ENCODE measurements at places on chromosomes 12 and 14.
A peak's percentile ranks its signal among the peaks of the same experiment; 100 is the strongest.

DNA sequence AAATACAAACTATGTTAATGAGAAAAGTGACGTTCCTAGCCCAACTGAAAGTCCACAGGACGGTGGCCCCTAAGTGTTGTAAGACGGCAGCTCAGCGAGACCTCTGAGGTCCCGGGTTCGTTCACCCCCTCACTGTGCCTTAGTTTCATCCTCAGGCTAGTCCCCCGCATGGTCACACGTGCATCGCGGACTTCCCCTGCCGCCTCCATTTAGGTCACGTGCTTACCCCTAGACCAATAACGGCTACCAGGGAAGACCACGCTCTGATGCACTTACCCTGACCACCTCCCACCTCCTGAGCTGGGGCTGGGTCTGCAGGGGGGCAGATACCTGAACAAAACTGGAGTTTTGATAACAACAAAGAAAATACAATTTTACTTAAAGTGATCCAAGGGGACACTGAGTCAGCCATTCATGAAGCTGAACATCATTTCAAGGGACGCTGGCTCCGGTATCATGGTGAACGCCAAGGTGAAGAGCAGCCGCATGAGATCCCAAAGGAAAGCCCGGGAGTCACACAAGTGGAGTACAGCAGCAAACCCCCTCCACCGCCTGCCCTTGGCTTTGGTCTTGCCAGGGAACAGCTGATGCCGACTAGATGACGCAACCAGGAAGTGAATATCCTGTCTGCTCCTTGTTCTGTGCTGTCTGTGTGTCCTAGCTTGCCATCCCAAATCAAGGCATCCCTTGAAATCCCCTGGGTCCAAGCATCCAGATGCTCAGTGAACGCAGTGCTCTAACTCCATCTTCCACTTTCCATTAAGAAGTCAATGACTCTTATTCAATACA, 274.1 kb downstream of the PCNX1 start:
- no peak for DNase-seq

DNA sequence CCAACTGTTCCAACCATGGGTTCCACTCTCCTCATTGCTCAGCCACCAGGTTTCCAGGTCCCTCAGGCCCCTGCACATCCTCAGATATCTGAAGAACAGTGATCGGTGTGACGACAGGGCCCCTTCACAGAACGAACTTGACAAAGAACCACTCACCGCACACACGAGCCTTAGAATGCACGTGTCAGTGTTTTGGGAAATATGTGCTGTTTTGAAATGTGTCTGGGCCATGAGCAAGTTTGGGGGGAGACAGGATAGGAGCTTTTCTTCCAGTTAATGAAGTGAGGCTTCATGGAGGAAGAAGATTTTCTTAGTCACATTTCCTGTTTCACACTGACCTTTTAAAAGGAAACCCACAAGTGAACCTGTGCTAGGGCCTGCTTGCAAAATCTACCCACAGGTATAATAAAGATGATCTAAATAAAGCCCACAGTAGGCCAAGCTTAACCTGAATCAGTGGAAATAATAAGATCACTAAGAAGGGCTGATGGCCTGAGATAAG, 58.6 kb downstream of the ZFP36L1 start:
- DNase-seq: peak; percentile 33

- no peak for DNase-seq
These were observed 41.9 kb downstream of the STX2 start for GRCh38 chr12:130796985-130797686.

GRCh38 chr12:91249518-91250272, 67.1 kb upstream of the DCN start:
- DNase-seq: no peak

- peak; percentile 44 for DNase-seq
These were observed 73.0 kb downstream of the DNAI7 start for GRCh38 chr12:25121916-25122315.

- DNase-seq: peak; percentile 48
These were observed 27.8 kb upstream of the SLC38A2 start for GRCh38 chr12:46400406-46400805.

GRCh38 chr12:49244176-49244575, 20.7 kb upstream of the TUBA1C start:
- DNase-seq: peak; percentile 59

DNA sequence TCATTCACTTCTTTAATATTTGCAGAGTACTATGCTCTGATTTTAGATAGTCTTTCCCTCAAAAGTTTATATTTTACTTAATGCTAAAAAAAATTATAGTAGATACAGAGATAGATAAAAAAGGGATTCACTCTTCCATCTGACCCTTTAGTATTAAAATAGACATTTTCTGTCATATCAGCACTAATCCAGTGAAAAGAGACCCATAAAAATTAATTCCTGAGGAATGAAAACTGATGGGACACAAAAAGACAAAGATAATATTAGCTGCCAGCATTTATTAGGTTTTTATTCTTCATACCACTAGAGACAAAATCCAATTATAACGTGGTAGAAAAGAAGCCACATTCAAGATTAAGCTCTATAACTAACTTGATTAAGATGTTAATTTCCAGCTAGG, 45.3 kb downstream of the SOS2 start:
- no peak for DNase-seq

- no peak for DNase-seq
These were observed 58.4 kb downstream of the PTHLH start for GRCh38 chr12:27913999-27914614.

GRCh38 chr12:128276471-128276870, 9.5 kb downstream of the TMEM132C start:
- no peak for DNase-seq

DNA sequence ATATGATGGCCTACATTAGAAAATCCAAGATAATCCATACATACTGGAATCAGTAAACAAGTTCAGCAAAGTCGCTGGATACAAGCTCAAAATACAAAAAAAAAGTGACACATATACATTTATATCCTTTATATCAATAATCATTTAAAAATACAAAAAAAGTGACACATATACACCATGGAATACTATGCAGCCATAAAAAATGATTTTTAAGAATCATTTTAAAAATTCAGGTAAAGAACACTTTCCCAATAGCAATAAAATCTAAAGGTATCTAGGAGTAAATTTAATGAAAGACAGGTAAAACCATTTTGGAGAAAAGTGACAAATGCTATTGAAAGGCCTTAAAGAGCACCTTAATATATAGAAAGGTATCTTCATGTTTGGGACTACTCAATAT, 111.9 kb downstream of the NTN4 start:
- no peak for DNase-seq

- DNase-seq: no peak
These were observed 741.8 kb downstream of the TMEM121 start for GRCh38 chr14:106268013-106268727.

DNA sequence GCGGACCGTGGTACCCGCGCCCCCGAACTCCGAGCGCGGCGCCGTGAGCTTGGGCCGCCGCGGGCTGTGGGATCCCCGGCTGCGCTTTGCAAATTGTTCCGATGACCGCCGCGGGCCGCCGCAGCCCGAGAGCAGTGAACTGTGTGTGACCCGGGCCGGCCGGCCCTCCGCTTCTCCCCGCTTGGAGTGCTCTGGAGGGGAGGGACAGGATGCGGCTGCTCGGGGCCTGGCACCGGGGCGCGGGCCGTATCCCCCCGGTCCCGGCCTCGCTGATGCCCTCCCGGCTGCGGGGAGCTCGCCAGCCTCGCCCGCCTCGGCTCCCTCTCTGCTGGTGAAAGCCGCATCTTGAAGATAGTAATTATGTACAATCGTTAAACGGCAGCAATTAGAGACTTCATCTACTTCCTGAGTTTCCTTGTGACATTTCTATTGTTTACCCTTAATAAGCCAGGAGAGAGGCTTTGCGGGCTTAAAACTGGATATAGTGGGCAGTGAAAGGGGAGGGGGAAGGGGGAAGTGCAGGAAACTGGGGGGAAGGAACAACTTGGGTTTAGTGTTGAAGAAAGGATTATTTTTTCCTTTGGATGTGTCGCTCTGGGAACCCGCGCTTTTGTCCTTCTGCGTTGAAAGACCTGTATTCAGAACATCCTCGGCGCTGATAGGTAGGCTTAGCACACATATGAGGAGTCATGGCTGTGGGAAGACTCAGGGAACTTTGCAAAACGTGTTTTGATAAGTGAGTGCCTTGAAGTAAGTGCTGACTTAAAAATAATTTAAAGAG, 1.2 kb downstream of the PELI2 start:
- peak; percentile 19 for DNase-seq

DNA sequence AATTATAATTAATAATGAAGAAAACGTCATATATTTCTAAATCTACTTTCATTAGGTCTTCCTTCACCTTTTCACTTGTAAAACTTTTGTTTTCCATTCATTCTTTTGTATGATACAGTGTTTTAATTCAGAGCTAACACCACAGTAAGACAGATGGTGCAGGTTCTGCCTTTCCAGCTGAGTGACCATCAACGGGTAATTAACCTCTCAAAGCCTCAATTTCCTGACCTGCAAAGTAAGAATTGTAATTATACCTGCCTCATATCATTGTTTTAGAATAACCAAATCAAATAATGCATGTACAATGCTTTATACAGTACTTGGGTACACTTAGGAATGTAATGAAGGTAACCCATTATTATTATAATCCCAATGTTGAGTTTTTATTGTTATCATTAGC, 157.6 kb downstream of the FOXA1 start:
- no peak for DNase-seq

GRCh38 chr14:72213424-72213823, 281.2 kb downstream of the RGS6 start:
- DNase-seq: no peak

DNA sequence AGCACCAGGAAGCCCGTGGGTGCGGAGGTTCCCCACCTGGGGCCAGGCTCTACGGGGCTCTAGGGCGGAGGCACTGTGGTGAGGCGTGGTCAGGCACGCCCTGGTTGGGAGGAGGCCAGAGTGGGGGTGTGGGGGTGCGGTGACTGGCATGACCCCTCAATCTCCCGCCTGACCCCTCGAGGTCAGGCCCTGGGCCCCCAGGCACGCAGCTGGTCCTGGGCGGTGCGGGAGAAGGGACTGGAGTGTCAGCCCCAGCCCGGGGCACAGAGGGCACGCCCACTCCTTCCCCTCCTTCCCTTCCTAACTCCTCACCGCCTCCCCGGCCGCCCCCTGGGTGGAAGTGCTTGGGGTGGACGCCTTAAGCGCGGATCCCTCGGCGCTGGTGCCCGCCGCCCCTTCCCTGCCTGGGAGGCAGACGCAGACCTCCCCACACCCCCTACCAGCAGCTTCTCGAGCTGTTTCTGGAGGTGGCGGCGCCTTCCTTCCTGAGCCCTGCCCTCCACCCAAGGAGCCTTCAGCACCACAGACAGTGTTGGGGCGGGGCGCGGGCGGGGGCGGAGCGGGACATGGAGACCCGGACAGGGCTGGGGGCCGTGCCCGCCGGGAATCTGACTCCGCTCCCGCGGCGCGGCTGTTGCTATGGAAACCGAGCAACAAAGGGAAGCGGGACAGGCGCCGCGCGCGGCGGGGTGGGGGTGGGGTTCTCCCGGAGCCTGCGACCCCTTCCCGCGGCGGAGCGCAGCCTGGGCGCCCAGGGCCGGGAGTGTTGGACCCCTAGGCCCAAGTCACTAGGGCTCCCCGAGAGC, 741 bp upstream of the CRIP2 start:
- DNase-seq: peak; percentile 83

GRCh38 chr12:26279908-26280307, 84.5 kb downstream of the SSPN start:
- DNase-seq: no peak

DNA sequence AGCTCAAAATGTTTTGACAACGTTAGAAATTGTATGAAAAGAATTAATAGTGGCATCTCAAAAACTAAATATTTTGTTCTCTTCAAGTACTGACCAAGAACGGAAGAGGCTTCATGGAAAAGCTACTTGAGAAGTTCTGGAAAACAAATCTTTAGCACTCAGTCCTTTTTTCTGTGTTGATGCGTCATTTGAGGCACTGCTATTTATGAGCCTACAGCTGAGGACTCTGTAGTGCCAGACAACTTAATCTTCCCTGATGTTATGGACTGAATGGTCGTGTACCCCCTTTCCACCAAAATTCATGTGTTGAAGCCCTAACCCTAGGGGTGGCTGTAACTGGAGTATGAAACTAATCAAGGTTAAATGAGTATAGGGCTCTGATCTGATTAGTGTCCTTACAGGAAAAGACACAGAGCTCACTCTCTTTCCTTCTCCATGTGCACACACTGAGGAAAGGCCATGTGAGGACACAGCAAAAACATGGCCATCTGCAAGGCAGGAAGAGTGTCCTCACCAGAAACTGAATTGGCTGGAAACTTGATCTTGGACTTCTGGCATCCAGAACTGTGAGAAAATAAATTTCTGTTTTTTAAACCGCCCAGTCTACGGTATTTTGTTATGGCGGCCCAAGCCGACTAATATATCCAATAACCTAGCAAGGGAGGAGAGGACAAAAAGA, 337.0 kb upstream of the CLEC14A start:
- no peak for DNase-seq

DNA sequence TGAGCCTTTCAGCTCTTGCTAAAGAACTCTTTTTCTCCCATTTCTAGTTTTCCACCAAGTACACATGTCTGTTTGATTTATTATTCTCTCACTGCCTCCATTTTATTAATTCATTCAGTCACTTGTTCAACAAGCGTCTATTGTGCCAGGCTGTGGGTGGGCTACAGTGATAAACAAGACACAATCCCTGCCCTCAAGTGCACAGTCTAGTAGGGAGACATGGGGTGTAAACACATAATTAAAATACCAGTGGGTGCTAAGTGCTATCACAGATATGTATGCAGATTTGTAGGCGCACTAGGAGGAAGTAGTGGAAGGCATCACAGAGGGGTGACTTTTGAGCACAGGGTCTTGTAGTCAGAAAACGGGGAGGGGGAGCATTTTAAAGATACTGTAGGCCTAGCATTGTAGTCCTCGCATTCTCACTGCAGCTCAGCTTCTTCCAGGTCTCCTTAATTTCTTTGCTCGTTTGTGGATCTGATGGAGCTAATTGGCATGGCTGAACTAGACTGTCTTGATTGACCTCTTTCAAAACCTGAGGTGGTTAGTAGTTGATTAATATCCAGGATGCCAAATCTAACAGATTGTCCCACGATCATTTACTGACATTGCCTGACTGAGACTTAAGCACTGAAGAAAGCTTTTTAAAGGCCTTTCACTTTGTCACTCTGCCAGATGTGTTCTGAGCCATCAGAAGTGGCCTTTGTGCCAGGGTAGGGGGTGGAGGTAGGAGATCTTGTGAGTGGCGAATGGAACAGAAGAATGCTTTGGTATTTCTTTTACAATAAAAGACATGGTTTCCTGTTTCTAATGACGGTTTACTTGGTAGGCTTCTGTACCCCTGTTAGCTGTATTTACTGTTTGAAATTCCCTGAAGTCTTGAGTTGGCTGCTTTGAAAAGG, 116.9 kb downstream of the DIP2B start:
- no peak for DNase-seq

GRCh38 chr12:89621521-89621920, 87.1 kb downstream of the ATP2B1 start:
- DNase-seq: no peak

Measured in ELR (cell line).